A549 treated with AZD2906 at 1 μM for 4 hours (cell line): ENCODE measurements at places on chromosomes 5 and 9. TPM values are rescaled to one million over a fixed set of nuclear protein-coding genes. Genes with fewer than 3 reads are reported as not detected.

Gene SCGB3A1
- total RNA-seq: not detected in 5 replicates

Gene OR2Y1
- not detected in 5 replicates for total RNA-seq

Gene GABRA1
- total RNA-seq: not detected in 5 replicates

Gene CCL27
- total RNA-seq: 0.14 to 0.33 TPM (median 0.24 TPM) in 4 of 5 replicates, not detected in the other

Gene FIBCD1
- 14.3 to 27.2 TPM (median 25.1 TPM) in 5 replicates for total RNA-seq

Gene ARID3C
- total RNA-seq: 0.11 to 0.32 TPM (median 0.17 TPM) in 5 replicates

Gene ELP1
- total RNA-seq: 17.9 to 20.1 TPM (median 18.8 TPM) in 5 replicates
